ENCODE measurements at places on chromosomes 7 and 10.

DNA sequence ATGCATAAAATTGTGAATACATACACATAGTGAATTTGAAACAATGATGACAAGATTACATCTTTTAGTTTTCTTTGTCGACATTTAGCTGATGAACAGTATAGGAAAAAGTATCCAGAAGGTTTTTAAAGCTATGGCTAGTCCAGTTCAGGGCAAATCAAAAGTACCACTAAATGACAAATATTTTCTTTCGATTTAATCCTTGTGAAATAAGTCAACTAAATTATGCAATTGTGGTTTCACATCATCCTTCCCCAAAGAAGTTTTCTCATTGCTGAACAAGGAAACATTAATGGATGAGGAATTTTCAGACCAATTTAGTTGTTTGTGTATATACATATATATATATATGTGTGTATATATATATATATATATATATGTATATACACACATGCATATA, 774.0 kb downstream of the DNAJB9 start:
- DNase-seq, result no peak

- DNase-seq, result no peak
Observed at GRCh38 chr7:137987968-137988367, 13.9 kb downstream of the CREB3L2 start.

GRCh38 chr7:6575281-6576023, 1.8 kb upstream of the ZDHHC4 start:
- DNase-seq, result no peak

DNA sequence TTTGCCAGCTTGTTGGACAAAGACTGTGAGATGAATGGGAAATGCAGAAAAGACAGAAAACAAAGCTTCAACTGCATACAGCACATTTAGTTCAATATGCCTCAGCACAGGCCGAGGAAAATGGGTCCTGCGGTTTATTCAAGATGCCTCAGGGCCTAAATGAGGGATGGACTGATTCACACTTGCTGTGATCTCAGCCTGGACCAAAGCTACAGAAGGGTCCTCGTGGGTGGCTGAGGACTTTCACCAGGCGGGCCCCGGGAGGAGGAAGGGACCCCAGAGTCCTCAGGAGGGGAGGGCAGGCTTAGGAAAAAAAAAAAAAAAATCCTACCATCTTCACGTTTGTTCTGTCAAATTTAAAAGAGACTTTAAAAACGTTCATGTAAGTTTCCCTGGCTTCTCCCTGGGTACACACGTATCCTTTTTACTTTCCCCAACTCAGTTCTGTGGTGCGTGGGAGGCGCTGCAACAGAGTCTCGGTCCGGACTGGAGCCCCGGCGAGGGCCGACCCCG, 624 bp upstream of the ZNF783 start:
- DNase-seq, result no peak

DNA sequence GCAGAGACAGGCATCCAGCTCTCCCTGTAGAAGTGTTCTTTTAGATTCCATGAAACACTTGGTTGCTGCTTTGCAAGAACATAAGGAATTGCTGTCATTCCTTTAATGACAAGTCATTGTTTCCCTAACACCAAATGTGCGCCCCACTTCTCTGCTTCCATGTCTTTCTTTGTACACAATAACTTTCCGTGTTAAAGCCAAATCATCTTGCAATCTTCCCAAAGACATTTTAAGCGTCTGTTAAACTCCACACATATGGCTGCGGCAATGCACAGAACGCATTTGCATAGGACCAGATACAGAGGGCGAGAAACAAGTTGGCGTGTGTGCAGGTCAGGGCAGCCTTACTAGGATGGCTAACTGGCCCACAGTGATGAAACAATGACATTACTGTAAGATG, 399.3 kb upstream of the PRKCQ start:
- DNase-seq, result no peak

DNA sequence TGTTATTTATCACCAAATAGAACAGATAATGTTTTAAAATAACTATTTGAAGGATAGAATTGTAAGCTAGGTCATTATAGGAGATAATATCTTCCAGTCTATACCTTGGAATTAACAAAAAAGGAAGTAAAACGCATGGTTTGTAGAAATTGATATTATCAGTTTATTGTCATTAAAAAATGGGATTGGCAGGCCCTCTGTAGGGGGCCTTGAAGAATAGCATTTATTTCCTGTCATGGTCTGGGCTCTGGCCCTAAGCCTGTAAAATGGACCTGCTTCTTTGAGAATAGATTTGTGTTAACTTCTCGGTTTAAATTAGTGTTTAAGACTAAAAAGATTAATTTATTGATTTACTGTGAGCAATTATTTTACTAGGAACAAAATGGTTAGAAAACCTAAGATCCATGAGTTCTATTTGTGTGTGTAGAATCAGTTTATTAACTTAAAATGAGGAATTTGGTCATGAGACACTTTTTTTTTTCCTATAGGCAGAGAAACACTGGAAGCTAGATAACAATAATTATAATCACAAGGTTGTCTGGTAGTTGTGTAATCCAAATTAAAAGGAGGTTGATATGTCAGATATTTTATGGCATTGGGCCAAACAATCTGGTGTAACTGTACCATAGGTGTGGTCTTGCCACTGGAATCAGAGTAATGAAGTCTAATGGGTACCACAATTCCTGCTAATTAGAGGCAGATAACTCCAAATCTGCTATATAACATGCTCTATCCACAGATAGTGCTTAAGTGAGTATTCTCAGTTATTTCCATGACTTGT, 197.4 kb upstream of the FOXP2 start:
- no peak for DNase-seq
